T-helper 1 cell (primary cell): ENCODE measurements at places on chromosomes 3 and 15.

GRCh38 chr3:122052968-122053367, 2.2 kb upstream of the CD86 start:
- peak; percentile 12 for DNase-seq

GRCh38 chr3:188832961-188833721, 338.6 kb upstream of the TPRG1 start:
- no peak for DNase-seq

GRCh38 chr15:69128667-69129311, 31.6 kb upstream of the GLCE start:
- DNase-seq: no peak

- no peak for DNase-seq
Observed at GRCh38 chr15:77020348-77021087, 25.6 kb downstream of the PSTPIP1 start.
